M059J (cell line): ENCODE measurements at places on chromosomes 3 and 15.

DNA sequence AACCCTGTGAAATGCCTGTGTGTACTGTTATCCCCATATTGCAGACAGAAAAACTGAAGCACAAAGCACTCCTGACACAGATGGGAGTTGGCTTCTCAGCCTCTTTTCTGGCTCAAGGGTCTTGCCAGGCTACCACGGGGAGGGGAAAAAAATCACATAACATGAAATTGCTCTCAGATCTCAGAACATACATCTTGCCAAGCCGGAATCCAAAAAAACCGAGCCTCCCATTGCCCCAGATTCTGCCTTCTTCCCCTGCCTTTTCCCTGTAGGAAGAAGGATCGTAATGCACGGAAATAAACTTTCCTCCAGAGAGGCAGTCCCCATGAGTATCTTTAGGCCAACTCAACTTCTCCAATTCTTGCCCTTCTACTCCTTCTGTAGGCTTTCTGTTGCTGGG is 16.6 kb upstream of the MRPS22 start:
- no peak for DNase-seq

DNA sequence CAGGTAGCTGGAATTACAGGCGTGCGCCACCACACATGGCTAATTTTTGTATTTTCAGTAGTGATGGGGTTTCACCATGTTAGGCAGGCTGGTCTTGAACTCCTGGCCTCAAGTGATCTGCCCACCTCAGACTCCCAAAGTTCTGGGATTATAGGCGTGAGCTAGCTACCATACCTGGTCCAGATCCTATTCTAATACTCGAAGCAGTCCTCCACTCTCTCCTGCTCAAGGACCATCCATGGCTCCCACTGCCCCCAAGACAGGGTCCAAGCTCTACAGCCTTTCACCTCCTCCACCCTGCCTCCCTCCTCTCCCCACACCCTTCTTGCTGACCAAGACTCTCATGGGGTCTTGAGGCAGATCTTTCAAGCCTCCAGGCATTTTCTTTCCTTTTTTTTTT is 12.6 kb upstream of the GRIP2 start:
- no peak for DNase-seq

- no peak for DNase-seq
Measured at GRCh38 chr3:171430530-171430929, 29.7 kb downstream of the TNIK start.

GRCh38 chr15:90286678-90287077 is 21.2 kb downstream of the NGRN start:
- peak; percentile 60 for DNase-seq

- no peak for DNase-seq
Measured at GRCh38 chr3:170296703-170297102, 60.8 kb upstream of the SKIL start.

GRCh38 chr15:98943051-98943508 is 64.5 kb downstream of the PGPEP1L start:
- DNase-seq: peak; percentile 30

- peak; percentile 81 for DNase-seq
Measured at GRCh38 chr15:33064878-33065277, 129.6 kb downstream of the FMN1 start.

DNA sequence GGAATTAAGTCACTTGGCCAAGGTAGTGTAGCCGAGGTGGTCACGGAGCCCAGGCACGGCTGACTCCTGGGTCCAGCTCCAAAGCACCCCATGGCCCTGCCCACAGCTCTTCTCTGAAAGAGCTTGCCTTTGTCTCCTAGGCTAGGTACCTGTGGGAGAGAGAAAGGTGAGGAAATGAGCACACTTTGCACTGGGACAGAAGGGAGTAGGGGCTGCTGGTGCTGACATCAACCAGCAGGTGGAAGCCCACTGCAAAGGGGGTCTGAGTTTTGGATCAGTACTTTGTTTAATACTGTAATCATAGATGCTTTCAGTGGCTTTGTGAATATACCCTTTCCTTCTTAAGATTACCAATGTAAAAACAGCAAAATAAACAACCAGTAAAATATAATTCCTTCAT is 128.3 kb upstream of the EIF1B start:
- no peak for DNase-seq

GRCh38 chr15:98787936-98788757 is 139.8 kb downstream of the IGF1R start:
- no peak for DNase-seq
